ENCODE measurements at places on chromosomes 12 and 14. TPM values are rescaled to one million over a fixed set of nuclear protein-coding genes. Genes with fewer than 3 reads are reported as not detected.

Gene COL2A1
- not detected for total RNA-seq

GRCh38 chr12:57617942-57618341 is 6.7 kb downstream of the ARHGEF25 start:
- no peak for DNase-seq
- H3K27ac ChIP-seq: no peak overlapping the region
- no peak overlapping the region for H3K4me3 ChIP-seq

GRCh38 chr14:71856199-71856919 is 75.9 kb upstream of the RGS6 start:
- no peaks in the 10 kb centered on the region for H3K4me1 ChIP-seq
- no peaks in the 10 kb centered on the region for H3K27me3 ChIP-seq
- DNase-seq: no peak
- no peaks in the 10 kb centered on the region for H3K36me3 ChIP-seq
- H3K4me3 ChIP-seq: no peak overlapping the region

GRCh38 chr14:96586921-96587822 is 85.0 kb downstream of the PAPOLA start:
- DNase-seq: no peak
- no peaks in the 10 kb centered on the region for H3K36me3 ChIP-seq
- peaks cover 13% of the 10 kb centered on the region for H3K27me3 ChIP-seq
- no peaks in the 10 kb centered on the region for H3K4me1 ChIP-seq
- no peak overlapping the region for H3K27ac ChIP-seq

DNA sequence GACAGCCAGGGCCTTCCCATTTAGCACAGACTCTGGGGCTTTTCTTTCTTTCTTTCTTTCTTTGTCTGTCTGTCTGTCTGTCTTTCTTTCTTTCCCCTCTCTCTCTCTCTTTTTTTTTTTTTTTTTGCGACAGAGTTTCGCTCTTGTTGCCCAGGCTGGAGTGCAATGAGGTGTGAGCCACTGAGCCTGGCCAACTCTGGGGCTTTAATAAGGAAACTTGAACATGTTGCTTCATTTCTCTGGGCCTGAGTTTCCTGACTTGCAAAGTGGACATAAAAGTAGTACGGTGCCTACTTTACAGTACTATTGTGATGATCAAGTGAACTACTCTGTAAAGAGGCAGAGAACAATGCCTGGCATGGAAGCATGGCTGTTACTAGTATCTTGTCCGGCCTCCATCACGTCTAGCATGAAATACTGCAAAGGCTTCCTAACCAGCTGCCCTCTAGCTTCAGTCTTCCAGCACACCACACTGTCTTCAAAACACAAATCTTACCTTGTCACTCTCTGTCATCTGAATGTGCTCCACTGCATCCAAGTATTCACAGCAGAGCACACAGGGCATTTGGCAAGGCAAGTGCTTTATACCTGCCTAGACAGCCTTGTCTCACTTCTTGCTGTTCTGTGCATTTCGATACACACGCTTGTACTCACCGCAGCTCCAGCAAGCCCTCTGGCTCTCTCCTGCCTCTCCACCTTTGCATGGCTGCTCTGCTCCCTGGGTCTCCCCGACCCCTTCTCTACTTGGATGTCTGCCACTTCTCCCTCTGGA is 96.7 kb downstream of the IRF2BPL start:
- no peak for DNase-seq
- H3K4me3 ChIP-seq: no peak overlapping the region
- H3K36me3 ChIP-seq: no peaks in the 10 kb centered on the region
- H3K27me3 ChIP-seq: no peaks in the 10 kb centered on the region
- H3K4me1 ChIP-seq: no peaks in the 10 kb centered on the region

Measured in PC-9 (cell line).